Astrocyte of the cerebellum (primary cell): ENCODE measurements at places on chromosomes 1 and 21.

DNA sequence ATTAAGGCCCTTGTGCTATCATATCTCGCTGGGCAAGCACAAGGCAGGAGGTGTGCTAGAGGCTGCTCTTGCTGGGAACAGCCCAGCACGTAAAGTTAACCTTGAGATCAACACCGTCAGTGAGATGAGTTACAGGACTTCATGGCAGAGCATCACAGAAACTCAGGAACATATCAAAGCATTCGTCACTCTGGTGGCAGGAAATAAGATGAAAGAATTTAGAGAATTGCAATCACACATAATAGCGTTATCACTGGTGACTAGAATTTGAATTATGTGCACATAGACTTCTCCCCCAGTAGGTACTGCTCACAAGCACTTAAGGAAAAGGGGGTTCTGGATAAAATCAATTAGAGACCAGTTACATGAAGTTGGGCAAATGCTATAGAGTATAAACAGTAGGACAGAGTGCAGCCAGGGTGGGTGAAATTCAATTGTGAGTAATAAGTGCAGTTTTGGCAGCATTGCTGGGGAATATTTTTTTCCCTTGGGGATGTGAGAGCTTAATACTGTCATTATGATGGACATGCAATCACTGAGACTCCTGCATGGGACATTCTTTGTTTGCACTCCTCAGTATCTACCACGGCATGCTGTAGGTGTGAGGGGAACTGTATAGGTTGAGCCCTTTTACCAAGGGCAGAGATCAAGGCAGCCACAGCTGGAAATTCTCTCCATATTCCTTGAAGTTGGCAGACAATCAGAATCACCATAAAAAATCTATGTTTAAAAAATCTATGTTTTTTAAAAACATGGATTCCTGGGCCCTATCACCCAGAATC lies 44.2 kb upstream of the ARHGAP29 start:
- no peak for DNase-seq

GRCh38 chr21:42456457-42456856 lies 39.6 kb downstream of the RSPH1 start:
- DNase-seq, result no peak

GRCh38 chr1:222777977-222778376 lies 36.9 kb upstream of the DISP1 start:
- DNase-seq, result no peak

DNA sequence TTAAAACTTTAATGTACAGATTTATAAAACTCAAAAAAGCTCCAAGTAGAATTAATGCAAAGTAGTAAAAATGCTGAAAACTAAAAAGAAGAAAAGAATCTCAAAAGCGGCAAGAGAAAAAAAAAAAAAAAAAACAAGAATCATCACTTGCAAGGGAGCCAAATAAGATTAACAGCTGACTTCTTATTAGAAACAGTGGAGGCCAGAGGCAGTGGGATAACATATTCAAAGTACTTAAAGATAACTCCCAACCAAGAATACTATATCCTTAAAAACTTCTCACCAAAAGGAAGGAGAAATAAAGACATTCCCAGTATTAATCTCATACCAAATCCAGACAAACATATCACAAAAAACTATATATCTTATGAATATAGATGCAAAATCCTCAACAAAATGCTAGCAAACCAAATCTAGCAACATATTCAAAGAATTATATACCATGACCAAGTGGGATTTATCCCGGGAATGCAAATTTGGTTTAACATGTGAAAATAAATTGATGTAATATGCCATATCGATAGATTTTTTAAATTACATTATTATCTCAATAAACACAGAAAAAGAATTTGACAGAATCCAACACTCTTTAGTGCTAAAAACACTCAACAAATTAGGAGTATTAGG lies 62.7 kb downstream of the CAMK2N1 start:
- DNase-seq, result no peak

DNA sequence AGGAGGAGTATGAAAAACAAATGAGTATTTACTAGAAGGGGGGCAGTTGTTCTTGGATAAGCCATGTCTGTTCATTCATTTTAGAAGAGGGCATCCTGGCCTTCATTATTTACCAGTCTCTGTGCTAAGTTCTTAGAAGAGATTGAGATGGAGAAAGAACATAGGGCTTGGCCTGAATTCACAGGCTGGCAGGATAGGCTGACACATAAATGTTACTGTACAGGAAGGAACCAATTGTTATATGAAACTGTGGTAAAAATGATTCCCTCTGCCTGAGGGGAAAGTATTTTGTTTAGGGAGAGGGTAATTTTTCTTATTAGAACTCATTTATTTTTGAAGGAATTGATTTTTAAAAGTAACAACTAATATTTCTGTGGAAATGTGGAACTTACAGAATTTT lies 99.5 kb downstream of the MAN1A2 start:
- no peak for DNase-seq

GRCh38 chr21:17540530-17540929 lies 27.7 kb downstream of the CXADR start:
- DNase-seq, result no peak

DNA sequence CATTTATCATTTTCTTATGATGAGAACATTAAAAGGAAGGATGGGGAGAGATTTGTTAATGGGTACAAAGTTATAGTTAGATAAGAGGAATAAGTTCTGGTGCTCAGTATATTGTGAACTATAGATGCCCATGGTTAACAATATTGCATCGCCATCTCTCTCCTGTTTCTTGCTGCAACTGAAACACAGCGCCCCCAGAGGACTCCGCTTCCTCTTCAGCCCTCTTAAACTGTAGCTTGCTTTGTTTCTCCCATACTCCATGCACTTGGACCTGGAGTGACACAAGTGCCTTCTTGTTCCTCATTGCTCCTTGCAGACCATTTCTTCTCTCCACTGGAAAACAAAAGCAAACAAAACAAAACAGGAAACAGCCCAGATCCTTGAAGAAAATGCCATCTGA lies 70.1 kb upstream of the NTPCR start:
- no peak for DNase-seq

GRCh38 chr1:55309786-55310504 lies 94.8 kb upstream of the USP24 start:
- DNase-seq, result no peak

DNA sequence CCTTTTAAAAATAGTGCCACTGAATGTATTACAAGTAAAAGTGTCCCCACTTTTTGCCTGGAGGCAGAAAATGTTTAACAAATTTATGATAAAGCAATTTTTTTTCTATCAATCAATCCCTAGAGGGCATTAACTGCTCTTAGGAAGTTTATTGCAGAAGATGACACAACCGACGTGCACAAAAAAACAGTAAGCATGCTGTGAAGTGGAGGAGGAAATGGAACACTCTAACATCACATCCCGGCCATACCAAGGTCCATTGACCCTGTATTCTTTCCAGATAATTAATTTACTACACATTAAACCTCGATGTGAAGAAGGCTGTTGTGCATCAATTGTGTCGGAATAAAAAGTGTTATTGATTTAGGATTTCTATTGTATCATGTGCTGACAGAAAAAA lies 264.9 kb upstream of the NR5A2 start:
- no peak for DNase-seq
